ENCODE measurements at places on chromosomes 12 and 14.
A peak's percentile ranks its signal among the peaks of the same experiment; 100 is the strongest.

- no peak for DNase-seq
Observed at GRCh38 chr12:118649765-118650585, 273.6 kb downstream of the SUDS3 start.

GRCh38 chr14:71514941-71515919 is 417.0 kb upstream of the RGS6 start:
- DNase-seq = no peak

DNA sequence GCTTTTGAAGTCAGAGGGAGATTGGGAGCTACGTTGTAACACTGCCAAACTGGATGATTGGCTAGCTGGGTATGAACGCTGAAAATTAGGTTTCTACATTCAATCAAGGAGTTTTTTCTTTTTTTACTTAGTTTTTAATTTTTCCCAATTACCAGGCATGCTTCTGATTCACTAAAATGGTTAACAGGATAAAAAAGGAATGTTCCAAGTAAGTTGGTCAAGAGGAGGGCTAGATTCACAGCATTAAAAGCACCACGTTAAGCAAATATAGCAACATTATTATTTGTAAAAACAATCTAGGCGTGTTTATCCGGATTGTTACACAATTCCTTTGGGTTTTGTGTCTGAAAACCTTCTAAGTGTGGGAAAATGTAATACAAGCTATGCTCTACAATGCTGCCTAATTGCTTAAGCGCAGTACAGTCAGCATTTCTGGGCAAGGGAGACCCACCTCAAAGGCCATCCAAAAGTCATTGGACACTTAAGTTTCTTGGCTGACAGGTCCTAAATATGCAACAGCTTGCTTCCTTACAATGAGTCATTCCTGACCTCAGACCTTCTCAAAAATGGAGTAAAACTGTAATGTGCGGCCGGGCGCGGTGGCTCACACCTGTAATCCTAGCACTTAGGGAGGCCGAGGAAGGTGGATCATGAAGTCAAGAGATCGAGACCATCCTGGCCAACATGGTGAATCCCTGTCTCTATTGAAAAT is 1.2 kb downstream of the RPLP0 start:
- peak; percentile 51 for DNase-seq

DNA sequence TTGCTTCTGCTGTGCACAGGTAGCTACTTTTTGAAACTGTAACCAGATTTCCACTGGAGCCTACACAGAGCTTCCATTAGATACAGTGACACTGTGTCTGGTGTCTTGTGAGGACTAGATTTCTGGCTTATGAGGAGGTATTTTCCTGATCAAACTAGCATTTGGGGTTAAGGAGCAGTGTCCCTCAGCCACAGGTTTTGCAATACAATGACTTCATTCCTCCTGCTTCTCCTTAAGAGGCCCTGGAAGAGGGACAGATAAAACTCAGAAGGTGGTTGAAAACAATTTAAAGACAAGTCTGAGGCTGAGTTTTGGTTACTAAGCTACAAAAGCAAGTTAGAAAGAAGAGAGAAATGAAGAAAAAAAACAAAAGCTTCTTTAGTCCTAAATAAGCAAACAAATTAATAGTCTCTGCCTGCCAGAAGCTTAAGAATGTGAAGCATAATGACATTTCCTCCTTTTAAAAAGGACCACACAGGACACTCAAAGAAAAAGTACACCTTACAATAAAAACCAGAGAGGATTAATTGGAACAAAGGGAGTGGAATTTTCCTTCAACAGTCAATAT is 53.0 kb downstream of the PKP2 start:
- DNase-seq = no peak

DNA sequence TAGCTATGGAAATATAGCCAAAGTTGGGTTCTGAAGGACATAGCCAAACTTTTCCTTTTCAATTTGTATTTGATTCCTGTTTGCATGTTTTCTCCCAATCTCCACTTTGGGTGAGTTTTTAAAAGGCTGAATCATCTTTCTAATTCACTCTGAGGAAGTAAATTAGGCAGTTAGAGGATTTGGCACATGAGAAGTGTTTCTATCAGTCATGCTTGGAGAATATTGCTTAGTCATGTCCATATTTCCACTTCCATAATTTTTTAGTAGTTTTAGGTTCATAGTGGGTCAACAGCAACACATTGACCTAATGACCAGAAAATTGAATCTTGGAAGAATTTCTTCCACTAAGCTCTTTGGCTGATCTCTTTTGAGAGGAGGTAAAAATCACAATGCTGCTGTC is 21.8 kb downstream of the IRAK3 start:
- DNase-seq = no peak

All from CD4-positive, alpha-beta T cell treated with Interleukin-2 at 100 ng/mL for 4 hours (primary cell).